Daoy (cell line): ENCODE measurements at places on chromosomes 2 and 18. TPM values are rescaled to one million over a fixed set of nuclear protein-coding genes. Genes with fewer than 3 reads are reported as not detected.

Gene TMEM237
- 144 and 173 TPM in 2 replicates for total RNA-seq

Gene CSRNP3
- total RNA-seq, result 0.83 and 2.7 TPM in 2 replicates

Gene MATN3
- 0.29 and 0.30 TPM in 2 replicates for total RNA-seq

Gene TUBB8B
- total RNA-seq, result not detected in 2 replicates

Gene VSNL1
- total RNA-seq, result 0.09 and 2.1 TPM in 2 replicates

Gene SLC11A1
- not detected in 2 replicates for total RNA-seq

Gene SPDYA
- 0.68 and 0.86 TPM in 2 replicates for total RNA-seq

GRCh38 chr18:36493349-36494159 lies 196.0 kb downstream of the FHOD3 start:
- peak; percentile 29 for DNase-seq

- no peak for DNase-seq
Observed at GRCh38 chr2:183495589-183496267, 371.5 kb downstream of the NUP35 start.

DNA sequence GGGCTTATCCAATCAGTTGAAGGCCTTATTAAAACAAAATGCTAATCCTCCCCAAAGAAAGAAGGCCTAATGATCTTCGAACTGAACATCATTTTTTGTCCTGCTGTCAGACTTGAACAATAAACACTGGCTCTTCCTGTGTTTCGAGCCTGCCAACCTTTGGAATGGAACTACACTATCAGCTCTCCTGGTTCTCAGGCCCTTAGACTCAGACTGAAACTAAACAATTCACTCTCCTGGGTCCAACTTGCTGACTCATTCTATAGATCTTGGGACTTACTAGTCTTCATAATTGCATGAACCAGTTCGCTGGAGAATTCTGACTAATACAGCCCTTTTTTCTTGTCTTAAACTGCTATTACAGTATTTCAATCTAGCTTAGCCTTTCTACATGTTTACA lies 235.2 kb downstream of the LNPK start:
- DNase-seq, result peak; percentile 20

GRCh38 chr18:79797518-79798345 lies at the start of gene KCNG2:
Gene KCNG2, plus strand, starts transcription at chr18:79797938. Its CDS starts 65,730 bp downstream, at chr18:79863668.
- no peak for DNase-seq

- DNase-seq, result no peak
Observed at GRCh38 chr2:8984855-8985254, 18.6 kb downstream of the MBOAT2 start.

- peak; percentile 27 for DNase-seq
Observed at GRCh38 chr18:50356036-50356945, 18.6 kb upstream of the SKA1 start.

- DNase-seq, result no peak
Observed at GRCh38 chr2:38871432-38871831, 4.3 kb downstream of the DHX57 start.

- no peak for DNase-seq
Observed at GRCh38 chr2:10971888-10972260, 60.1 kb downstream of the KCNF1 start.

DNA sequence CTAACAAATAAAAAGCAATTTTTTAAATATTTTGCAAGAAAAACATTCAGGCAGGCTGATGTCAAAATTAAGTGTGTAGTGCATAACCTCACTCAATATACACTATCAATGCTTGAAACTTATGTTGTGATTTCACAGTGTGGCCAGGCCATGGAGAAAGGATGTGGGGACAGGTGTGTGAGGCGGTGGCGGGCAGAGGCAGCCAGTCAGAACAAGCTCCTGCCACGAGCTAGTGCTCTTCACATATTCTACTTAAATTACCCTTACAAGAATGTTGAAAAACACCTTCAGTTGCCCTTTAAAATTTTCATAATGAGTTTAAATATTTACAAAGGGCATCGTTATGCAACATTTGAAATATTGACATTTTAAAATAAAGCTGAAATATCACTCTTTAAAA lies 43.2 kb downstream of the CYB5A start:
- DNase-seq, result no peak

DNA sequence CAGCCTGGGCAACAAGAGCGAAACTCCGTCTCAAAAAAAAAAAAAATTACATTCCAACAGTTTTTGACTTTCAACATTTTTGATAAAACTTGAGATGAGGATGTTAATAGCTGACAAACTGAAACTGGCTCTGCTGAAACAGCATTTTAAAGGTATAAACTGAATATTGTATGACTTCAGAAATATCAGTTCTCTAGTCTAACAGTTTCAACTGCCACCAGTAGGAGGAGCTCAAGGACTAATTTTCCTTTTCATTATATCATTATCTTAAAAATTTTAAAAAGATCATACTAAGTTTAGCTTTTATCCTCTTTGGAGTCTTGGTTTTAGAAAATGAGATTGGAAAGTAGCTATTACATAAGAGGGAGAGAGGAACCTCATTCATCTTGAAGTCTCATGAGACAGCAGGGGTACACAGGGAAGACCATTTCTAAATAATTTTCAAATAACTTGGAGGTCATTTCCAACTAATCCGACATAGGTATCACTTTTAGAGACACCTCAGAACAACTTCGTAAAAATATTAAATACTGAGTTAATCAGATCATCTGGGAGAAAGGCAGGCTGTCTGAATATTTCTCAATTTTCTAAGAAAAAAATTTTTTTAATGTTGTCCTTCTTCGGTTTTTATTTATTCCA lies 37.6 kb upstream of the MCM6 start:
- DNase-seq, result peak; percentile 26

DNA sequence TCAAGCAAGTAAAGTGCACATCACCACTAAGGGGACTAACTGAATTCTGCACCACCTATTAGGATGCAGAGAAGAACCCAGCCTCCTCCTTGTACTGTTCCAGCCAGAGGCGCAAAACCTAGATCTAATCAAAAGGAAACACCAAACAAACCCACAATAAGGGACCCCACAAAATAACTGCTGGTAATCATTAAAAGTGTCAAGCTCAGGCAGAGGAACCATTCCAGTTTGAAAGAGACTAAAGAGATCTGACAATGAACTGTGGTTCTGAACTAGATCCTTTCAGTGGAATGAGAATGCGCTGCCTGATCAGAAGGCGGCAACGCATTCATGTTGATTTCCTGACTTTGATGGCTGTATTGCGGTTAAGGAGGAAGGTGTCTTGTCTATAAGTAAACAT lies 16.8 kb downstream of the HDLBP start:
- no peak for DNase-seq

GRCh38 chr2:185895828-185896693 lies 157.5 kb downstream of the FSIP2 start:
- no peak for DNase-seq

DNA sequence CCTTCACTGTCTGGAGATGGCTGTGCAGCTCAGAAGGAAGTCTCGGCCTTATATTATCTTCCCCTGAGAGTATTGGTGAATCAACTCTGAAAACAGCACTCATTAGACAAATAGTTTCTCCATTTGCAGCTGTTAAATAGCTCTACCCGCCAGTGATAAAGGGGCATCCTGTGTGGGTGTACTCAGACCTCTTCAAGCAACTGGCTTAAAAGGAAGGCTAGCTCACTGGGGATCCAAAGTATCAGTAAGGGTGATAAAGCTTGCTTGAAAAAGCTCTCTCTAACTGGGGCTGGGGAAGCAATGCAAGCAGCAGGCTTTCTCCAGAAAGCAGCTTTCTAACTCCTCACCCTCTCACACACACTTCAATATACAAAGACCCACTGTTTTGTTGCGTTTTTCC lies 64.9 kb upstream of the PSMD14 start:
- no peak for DNase-seq

GRCh38 chr2:88561646-88562388 lies 65.4 kb downstream of the EIF2AK3 start:
- no peak for DNase-seq

- DNase-seq, result no peak
Observed at GRCh38 chr2:10579441-10579840, 110.3 kb downstream of the NOL10 start.

DNA sequence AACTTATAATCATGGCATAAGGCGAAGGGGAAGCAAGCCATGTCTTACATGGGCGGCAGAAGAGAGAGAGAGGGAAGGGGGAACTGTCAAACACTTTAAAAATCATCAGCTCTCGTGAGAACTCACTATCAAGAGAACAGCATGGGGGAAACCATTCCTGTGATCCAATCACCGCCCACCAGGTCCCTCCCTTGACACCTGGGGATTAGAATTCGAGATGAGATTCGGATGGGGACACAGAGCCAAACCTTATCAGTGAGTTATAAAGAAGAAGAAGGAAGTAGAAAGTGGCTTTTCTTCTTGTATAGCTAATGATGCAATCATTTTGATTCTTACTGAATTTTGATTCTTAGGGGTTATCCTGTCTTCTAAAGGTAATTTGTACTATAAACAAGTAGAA lies 51.4 kb downstream of the SMCHD1 start:
- DNase-seq, result no peak

GRCh38 chr2:45332567-45332966 lies 278.5 kb downstream of the SRBD1 start:
- no peak for DNase-seq

GRCh38 chr2:88669482-88670214 lies 21.8 kb upstream of the RPIA start:
- DNase-seq, result peak; percentile 45

DNA sequence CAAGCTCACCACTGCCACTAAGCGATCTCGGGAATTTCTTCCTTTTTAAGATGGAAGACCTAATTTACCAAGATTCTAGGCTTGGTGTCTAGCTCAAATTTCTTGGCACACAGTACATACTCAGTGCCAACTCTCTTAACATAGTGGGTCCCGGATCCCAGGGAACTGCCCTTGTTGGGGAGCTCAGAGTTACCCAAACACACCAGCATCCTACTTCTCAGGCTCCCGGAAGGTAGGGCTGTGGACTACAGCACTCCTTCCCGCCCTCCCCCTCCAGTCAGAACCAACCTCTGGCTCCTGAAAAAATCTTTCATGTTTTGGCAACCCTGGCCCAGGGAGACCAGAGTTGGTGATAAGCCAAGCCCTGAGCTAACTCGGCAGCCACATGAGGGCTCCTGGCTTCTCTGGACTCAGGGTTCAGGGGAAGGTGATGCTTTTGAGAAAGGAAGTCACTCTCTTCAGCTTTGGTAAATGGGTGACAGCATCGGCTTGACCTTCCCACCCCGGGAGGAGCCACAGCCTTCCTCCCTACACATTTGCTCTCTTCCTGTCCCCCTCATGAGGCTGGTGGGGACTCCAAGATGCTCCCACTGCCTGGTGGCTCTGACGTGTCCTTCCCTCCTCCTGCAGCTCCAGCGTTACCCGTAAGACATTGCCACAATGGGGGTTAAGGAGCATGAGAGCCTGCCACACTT lies 8.8 kb downstream of the ODC1 start:
- DNase-seq, result no peak

- no peak for DNase-seq
Observed at GRCh38 chr2:72765997-72766609, 59.7 kb downstream of the EXOC6B start.

- DNase-seq, result no peak
Observed at GRCh38 chr2:24682304-24682703, 110.9 kb downstream of the PTRHD1 start.

DNA sequence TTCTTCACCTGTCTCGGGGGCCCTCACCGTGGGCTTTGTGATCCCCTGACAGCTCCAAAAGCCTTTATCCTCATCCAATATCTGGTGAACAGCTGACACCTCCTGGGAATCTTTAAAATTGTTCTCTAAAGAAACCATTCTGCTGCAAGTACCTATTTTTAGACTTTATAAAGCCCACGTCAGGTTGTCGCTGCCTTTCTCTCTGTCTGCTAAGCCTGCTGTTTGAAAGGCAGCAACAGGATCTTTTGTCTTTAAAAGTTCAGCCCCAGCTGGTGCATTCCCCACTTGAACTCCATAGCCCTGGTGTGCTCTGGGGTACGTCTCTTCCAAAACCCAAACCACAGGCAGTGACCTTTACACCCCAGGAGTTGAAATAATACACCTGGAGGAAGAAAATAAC lies 145.0 kb downstream of the NEDD4L start:
- DNase-seq, result no peak

GRCh38 chr2:231612109-231612455 lies 19.4 kb downstream of the TEX44 start:
- peak; percentile 81 for DNase-seq

DNA sequence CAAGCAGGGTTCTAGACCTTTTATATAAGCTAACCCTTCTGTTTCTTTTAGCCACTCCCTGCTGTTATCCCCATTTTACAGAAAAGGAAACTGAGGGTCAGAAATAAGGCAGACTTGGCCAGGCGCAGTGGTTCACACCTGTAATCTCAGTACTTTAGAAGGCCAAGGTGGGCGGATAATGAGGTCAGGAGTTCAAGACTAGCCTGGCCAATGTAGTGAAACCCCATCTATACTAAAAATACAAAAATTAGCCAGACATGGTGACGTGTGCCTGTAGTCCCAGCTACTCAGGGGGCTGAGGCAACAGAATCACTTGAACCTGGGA lies 14.3 kb downstream of the RUFY4 start:
- no peak for DNase-seq

- no peak for DNase-seq
Observed at GRCh38 chr2:191065785-191066184, 51.8 kb upstream of the STAT1 start.
